Stimulated activated CD8-positive, alpha-beta memory T cell treated with anti-CD3 and anti-CD28 coated beads, Interleukin-2, amount 100 ng/mL, for 48 hours (primary cell): ENCODE measurements at places on chromosomes 2 and 18.

- DNase-seq: no peak
Measured at GRCh38 chr2:134276381-134277172, 22.7 kb downstream of the MGAT5 start.

DNA sequence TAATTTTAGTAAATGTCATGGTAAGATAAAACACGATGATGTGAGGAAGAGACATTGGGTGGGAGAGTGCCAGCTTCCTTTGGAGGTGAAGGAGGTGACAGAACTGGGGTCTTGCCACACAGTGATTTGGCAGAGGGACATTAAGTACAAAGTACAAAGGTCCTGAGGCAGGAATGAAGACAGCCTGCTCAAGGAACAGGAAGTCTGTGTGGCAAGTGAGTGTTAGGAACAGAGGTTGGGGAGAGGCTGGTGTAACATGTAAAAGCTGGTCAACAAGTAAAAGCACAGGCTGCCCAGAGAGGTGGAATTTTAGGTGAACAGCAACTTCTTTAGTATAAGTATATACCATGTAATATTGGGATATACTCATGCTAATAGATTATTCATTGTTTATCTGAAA, 73.1 kb downstream of the INPP5D start:
- DNase-seq: no peak

DNA sequence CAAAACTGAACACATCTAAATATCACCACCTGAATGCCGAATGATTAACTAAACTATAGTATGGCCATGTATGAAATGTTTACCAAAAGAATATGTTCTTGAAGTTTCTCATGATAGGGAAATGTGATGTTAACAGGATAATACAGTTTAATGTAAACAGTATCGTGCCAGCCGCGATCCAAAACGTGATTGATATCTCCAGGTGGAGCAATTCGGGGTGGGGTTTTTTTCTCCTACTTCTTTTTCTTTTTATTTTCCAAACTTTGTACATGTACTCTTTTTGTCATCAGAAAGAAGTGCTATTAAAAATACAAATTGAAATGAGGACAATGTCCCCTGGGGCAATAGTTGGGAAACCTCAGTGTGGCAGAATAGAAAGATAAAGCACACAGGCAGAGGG, 4.0 kb upstream of the BIN1 start:
- no peak for DNase-seq

DNA sequence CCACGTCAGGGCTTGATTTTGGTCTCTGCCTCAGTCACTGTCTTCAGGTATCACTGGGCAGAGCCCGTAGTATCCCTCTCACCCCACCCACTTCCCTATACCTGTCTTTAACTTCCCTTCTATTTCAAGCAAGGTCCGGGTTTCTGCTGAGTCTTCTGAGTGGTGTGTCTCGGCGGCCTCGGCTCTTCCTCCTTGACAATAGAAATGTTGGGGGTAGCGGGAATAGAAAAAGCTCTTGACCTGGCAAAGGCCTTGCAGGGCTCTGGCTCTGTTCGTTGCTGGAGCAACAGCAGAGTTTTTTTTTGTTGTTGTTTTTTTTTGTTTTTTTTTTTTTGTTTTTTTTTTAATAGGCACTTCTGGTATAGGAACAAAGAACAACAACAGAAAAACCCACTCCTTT, 16.0 kb upstream of the IGFBP5 start:
- no peak for DNase-seq

DNA sequence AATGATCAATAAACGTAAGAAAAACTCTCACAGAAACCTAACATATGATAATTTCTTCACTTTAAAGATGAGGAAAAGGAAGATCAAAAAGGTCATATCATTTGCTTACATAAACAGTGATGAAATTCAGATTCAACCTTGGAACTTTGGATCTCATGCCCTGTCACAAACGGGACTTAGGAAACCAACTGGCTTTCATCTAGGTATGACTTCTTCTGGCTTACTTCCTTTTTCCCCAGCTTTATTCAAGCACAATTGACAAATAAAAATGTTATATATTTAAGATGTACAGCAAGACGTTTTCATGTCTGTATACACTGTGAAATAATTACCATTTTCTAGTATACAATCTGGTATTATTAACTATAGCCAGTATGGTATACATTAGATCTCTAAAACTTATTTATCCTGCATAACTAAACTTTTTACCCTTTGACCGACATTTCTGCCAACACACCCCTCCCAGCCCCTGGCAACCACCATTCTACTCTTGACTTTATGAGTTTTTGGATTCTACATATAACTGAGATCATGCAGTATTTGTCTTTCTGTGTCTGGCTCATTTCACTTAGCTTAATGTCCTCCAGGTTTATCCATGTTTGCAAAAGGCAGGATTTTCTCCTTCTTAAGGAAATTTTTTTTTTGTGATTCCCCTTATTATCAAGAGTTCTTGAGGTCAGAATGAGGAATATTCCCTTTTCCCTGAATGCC, 46.0 kb upstream of the COBLL1 start:
- no peak for DNase-seq

DNA sequence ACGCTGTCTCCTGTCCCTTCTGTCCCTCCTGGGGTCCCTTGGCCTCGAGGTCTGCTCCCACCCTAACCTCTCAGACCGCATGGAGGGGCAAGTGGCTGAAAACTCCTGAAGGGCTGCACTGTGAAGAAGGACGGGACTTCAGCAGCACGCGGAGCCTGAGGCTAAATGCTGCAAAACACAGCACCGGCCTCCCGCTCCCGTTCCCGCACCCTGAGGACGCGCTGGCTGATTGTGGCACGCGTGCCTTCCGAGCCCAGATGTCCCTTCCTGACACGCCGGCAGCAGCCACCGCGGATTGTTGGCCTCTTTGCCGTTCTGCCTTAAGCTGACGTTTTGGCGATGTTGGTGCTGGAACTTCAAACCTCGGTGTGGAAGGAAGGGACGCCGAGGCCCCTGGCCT, 125.9 kb upstream of the CTDP1 start:
- no peak for DNase-seq

- DNase-seq: no peak
Measured at GRCh38 chr2:168186452-168186851, 60.9 kb downstream of the STK39 start.

DNA sequence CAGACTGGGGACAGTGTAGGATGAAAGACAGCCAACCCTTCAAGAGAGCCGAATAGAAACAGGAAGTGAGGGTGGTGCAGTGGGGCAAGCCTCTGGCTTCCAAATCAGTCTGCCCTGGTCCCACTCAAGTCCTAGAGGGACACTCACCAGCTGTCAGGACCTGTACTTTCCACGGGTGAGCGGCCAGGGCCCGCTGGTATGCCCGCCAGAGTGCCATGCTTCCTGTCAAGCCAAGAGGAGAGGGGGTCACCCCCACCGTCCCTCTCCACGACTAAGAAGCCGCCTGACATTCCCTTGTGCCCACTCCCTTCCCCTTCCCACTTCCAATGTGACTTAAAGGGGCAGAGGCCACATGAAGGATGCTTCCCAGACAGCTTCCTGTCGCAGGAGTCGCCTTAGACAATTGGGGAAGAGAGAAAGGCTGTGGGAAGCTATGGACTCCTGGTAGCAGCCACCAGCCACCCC, 564 bp downstream of the MPV17 start:
- DNase-seq: no peak

- no peak for DNase-seq
Measured at GRCh38 chr2:237737196-237737865, 61.2 kb upstream of the RBM44 start.

DNA sequence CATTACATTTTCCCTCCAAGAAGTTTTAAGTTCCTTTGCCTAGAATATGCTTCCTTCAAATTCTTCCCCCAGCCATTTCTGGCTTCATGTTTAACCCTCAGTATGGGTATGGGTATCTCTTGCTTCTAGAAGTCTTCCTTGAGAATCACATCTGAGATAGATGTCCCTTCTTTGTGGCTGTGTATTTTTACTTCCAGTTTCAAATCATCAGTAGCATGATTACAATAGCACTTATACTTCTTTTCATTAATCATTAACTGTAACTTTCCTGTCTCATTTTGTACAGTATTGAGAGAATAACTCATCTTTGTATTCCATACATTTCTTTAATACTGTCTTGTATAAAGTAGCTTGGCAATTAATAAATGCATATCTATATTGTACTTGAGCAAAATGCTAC, 17.3 kb upstream of the PDE1A start:
- no peak for DNase-seq

DNA sequence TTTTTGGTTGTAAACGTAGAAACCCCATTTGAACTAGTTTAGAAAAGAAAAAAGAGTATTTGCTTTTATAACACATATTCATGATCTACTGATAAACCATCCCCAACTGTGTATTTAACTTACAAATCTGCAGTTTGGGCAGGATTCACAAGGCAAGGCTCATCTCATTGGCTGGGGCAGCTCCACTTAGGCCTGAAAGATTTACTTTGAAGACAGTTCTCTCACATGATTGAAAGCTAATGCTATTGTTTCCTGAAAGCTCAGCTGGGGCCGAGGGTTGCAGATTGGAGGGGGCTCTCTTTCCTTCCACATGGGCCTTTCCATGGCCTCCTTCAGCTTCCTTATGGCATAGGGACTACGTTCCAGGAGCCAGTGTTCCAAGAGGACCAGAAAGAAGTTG, 47.4 kb downstream of the ARHGAP15 start:
- DNase-seq: no peak

- DNase-seq: no peak
Measured at GRCh38 chr2:222108497-222108896, 190.3 kb downstream of the PAX3 start.

GRCh38 chr2:75560768-75561565, at the start of gene EVA1A:
EVA1A (minus strand) TSS chr2:75560939; CDS start chr2:75518140, 42,799 bp downstream.
- no peak for DNase-seq

GRCh38 chr2:40367652-40368051, 84.2 kb downstream of the SLC8A1 start:
- DNase-seq: no peak

GRCh38 chr18:44594799-44595467, 85.8 kb upstream of the SETBP1 start:
- no peak for DNase-seq
